ENCODE measurements at places on chromosomes 5 and 9.
A peak's percentile ranks its signal among the peaks of the same experiment; 100 is the strongest.

DNA sequence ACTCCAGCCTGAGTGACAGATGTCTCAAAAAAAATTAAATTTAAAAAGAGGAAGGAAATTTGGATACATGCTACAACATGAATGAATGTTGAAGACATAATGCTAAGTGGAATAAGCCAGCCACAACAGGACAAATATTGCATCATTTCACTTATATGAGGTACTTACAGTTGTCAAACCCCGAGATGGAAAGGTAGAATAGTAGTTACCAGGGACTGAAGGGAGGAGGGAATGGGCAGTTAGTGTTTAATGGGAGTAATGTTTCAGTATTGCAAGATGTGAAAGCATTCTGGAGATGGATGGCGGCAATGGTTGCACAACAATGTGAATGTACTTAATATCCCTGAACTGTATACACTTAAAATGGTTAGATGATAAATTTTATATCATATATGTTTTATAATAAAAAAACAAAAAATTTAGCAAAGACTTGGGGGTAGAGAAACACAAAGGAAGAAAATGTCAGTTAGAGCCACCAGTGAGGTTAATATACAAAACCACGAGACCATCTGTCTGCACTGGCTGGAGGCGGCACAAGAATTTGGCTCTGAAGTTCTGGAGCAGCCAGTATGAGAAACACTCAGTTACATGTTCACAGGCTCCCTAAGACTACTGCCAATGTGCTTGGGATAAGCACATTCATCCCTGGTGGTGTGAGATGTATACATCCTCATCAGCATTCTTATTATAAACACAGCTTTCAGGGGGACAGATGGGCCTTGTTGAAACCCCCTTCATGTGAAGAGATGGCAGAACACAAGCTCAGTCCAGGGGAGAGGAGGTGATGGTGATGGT, 37.0 kb upstream of the RPS23 start:
- no peak for DNase-seq

DNA sequence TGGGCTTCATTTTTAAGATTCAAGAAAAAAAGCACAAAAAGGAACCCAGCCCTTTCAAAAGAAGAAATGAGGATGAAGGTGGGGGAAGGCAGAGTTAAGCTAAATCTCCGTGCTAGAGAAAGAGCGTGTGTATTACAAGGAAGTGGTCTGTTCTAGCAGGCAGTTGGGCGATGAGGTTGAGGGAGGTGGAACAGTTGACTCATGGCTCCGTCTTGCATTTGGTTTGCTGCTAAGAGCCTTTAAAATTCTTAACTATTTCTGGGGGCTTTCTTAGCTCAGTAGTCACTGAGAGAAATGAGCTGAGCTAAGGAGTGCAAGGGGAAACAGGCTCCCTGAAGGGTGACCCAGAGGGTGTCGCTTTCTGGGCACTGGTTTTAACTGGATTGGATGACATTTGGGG, 117.4 kb downstream of the GCNT1 start:
- DNase-seq, result peak; percentile 76

- no peak for DNase-seq
Measured at GRCh38 chr5:94908889-94909480, 290.5 kb downstream of the SLF1 start.

DNA sequence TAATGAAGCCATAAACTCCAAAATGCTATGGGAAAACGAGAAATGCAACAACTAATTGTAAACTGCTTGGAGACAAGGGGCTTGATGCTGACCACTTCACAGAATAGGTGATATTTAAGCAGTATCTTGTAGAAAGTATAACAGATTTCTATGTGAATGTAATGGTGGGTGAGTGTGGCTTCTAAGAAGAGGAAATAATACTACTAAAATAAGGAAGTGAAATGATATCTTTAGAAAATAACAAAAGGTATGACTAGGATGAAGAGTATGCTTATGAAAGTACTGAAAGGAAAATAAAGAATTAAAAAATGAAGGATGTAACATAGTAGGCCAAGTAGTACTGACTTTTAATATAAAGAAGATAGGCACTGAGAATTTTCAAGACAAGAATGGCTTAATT, 94.2 kb downstream of the AGTPBP1 start:
- DNase-seq, result no peak

DNA sequence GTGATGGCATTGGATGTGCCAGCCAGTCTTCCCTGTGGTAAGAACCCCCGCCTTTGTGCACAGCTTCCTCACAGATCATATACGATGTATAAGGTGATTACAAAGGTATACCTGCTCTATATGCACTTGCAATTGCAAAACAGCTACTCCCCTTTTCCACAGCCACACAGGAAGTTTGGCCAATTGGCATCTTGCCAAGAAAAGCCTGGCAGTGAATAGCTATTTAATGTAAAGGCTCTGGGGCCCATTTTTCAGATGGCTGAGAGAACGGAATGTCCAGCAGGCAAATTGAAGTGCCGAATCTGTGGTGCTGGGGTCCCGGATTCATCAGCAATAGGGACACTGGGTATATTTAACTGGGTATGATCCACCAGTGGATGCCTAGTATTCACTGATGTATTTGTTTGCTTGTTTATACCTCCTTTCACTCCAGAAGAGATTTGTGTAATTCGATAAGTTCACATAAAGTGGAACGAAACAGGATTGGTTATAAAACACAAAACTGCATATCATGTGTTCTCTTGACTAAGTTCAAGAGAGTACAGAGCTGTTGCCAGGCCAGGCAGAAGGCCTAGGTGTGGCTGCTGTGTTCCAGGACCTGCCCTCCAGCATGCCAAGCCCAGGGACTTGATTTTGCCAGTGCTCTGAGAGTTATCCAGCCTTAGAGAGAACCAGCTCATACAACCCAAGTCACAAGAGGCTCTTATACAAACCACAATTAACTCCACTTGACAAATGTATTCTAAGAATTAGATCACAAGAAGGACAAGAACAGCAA, 27.7 kb upstream of the GABRP start:
- no peak for DNase-seq

DNA sequence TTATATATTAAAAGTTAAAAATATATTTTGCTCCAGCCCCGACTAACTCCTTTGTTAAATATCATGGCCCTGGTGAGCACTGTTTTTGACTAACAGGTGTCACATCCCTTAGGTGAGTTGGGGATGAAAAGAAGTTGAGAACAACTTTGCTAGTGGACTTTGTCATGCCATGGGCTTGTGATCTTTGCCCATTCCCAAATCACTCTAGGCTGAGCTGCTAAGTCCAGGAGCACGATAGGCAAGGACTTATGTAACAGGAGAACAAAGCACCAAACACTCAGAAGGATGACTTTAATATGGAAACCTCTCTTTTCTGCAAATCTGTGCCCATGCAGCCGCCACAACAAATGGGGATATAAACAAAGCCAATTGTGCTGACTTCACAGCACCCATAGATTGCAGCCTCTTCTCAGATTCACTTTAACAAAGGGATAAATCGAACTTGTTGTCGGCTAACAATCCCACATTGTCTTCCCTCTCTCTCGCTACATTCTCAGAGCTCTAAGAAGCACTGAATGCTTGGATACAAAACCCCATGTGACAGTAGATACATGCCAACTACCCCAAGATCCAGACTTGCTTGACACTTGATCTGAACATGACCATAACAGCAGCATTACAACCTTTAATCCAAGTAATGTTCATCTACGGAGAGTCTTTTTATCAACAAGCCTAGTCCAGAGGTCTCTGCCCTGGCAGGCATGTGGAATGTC, 86.8 kb upstream of the CD180 start:
- DNase-seq, result no peak

- DNase-seq, result no peak
Measured at GRCh38 chr9:8254541-8254940, 455.0 kb upstream of the DMAC1 start.

- no peak for DNase-seq
Measured at GRCh38 chr9:70678153-70678552, 263.7 kb upstream of the KLF9 start.

- no peak for DNase-seq
Measured at GRCh38 chr5:132090107-132090506, 16.5 kb downstream of the CSF2 start.

DNA sequence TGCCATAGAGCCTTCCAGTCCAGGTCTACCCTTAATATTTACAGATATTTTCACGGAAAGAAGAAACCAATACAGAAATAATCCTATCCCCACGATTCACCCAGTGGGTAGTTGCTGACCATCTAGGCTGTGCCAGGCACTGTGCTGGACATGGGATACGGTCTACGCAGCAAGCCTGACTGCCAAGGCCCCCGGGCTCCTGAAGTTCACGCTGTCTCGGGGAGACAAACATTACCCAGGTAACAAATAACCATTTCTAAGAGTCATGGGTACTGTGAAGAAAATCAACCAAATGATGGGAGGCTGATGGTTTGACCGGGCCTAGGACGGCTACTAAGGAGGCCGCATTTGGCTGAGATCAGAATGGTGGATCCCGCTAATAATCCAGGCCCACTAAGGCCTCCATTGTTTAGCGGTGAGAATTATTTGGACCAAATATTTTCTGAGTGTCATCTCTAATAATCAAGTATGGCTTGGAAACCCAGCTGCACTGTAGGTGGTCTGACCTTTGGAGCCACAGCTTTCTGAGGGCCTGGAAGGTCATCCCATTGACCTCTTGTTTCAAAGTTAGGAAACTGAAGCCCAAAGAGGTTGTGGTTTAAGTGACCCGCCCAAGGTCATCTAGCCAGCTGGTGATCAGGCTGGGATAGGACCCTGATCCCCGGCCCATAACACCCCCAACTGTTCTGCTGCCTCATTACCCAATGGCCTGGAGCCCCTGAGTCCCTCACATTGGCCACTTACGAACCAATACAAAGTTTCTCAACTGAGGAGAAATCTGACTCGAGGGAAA, 82.4 kb downstream of the AK8 start:
- DNase-seq, result no peak

Data from CD4-positive, alpha-beta T cell treated with Interleukin-4 for 1 hour (primary cell).